ENCODE measurements at places on chromosomes 16 and 17. TPM values are rescaled to one million over a fixed set of nuclear protein-coding genes. Genes with fewer than 3 reads are reported as not detected.

Gene KCNJ16
- total RNA-seq: not detected

Gene TBC1D28
- not detected for total RNA-seq

GRCh38 chr17:10117581-10118001 is 80.8 kb downstream of the GAS7 start:
- no peaks in the 10 kb centered on the region for H3K27me3 ChIP-seq
- no peaks in the 10 kb centered on the region for H3K4me1 ChIP-seq
- no peaks in the 10 kb centered on the region for H3K36me3 ChIP-seq
- H3K4me3 ChIP-seq: no peak overlapping the region
- H3K27ac ChIP-seq: no peak overlapping the region
- no peak for DNase-seq

DNA sequence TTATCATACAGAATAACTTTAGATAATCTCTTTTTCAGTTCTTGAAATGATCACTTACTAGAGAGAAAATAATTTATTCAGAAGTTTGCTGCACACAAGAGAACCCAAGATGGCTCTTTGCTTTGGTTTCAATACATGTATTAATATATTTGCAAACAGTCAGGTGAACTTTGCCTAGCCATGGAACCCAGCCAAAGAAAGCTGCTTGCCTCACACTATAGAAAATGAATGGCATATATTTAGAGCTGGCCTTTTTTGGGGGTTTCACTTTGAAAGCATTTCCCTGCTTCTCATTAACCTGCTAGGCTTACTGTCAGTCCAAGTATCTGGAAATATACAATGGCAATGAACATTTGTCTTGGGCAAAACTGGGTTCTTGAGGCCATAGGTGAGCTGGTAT is 75.3 kb downstream of the MRTFB start:
- H3K27ac ChIP-seq: no peak overlapping the region
- no peaks in the 10 kb centered on the region for H3K27me3 ChIP-seq
- no peak overlapping the region for H3K4me3 ChIP-seq
- no peaks in the 10 kb centered on the region for H3K36me3 ChIP-seq
- no peaks in the 10 kb centered on the region for H3K4me1 ChIP-seq

- H3K27me3 ChIP-seq: peaks cover 3% of the 10 kb centered on the region
- no peak overlapping the region for H3K4me3 ChIP-seq
- no peaks in the 10 kb centered on the region for H3K36me3 ChIP-seq
Measured at GRCh38 chr17:65198653-65199382, 61.6 kb downstream of the RGS9 start.
